GM03348 (cell line): ENCODE measurements at places on chromosomes 7 and 10.
A peak's percentile ranks its signal among the peaks of the same experiment; 100 is the strongest.

DNA sequence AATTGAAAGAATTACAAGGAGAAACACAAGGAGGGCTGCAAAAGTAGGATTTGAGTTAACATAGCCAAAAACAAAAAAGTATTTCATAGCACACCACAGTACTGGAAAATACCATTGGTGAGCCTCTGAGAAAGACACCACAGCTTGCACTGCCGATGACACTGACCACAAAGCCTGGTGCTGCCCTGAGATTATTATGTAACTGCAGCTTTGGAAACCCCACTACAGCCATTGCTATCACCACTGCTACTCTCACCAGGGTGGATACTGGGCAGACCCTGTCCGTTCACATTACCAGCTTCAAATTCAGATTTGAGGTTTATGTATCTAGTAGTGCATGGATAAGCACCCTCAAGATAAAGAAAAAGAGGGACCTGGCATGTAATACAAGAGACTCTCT, 1246.7 kb upstream of the SORCS1 start:
- no peak for DNase-seq

DNA sequence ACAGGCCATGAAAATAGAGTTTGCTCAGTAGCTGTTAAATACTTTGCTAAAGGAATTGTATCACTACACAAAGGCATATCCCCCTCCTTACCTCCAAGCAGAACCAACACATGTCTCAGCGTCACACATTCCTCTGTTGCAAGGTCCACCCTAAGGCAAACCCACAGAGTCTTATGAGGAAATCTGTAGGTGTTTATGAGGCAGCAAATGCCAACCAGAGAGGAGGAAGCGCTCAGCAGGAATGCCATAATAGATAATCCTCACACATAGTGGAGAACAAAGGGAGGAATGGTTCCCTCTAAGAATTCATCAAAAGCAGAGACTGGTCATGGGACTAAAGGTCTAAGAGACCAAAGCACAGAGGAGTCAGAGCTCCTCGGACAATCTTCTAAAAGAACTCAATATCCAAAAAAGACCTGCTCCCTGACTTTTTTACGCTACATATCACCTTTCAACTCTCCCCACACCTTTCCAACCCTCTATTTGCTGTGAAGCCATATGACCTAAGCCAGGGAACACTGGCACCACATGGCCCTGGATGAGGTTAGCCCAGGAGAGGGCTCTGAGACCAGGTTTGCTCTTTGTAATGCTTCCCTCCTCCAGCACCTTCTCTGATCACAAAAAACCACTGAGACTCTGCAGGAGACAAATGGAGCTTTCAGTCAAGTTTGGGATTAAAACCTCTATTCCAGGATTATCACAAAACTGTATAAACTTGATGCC, 7.3 kb downstream of the SLC25A13 start:
- no peak for DNase-seq

DNA sequence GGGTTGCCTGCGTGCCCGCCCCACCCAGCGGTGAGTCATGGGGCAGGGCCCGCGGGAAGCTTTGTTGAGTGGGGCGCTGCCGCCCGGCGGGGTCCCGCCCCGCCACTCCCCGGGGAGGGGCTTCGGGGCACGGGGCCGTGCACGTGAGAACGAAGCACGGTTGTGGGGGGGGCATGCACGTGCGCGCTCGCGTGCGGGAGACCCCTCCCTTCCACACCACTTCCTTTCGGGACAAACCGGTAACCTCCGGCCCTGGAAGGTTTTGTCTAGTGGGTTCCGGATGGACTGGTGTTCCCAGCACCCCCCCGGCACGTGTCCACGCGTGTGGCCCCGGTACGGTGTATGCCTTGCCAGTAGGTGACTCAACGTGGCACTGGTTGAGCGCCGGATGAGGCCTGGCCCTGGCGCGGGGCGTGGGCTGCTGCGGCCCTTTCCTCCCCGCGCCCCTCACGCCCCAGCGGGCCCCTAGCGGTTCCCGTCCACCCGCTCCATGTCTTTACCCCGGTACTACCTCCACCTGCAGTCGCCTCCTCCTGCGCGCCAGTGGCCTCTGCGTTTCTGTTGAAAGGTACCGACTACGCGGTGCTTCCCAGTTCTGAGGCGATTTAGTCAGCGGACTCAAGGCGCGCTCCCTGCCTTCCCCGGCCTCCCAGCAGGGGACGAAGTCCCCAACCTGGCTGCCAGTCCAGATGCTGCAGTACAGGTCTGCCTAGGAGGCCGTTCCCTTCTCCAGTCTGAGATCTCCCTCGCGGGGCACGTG, 3.1 kb downstream of the ADIRF start:
- DNase-seq, result peak; percentile 98

- no peak for DNase-seq
Measured at GRCh38 chr10:60376221-60377041, 13.2 kb downstream of the ANK3 start.

- no peak for DNase-seq
Measured at GRCh38 chr10:78724846-78725245, 343.9 kb upstream of the ZMIZ1 start.

DNA sequence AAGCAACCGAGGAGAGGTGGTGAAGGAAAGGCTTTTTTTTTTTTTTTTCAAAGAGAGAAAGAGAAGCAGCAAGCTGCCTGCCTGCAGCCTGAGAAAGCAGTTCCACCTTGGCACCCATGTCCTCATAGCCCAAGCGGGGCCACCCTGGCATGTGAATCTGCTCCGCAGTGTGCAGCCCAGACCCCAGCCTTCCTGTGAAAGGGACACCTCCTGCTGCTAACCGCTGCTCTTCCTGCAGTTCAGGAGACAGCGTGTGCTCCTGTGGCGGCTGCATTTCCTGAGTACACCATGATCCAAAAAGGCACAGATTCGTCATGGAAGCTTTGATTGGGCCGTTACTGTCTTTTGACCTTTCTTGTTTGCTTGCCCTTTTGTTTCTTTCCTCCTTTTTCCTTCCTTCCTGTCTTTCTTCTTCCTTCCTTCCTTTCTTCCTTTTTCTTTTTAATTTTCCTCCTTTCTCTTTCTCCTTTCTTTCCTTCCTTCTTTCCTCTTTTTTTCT, 38.1 kb downstream of the IKZF1 start:
- DNase-seq, result no peak

- no peak for DNase-seq
Measured at GRCh38 chr10:124319926-124320391, 98.8 kb downstream of the OAT start.

DNA sequence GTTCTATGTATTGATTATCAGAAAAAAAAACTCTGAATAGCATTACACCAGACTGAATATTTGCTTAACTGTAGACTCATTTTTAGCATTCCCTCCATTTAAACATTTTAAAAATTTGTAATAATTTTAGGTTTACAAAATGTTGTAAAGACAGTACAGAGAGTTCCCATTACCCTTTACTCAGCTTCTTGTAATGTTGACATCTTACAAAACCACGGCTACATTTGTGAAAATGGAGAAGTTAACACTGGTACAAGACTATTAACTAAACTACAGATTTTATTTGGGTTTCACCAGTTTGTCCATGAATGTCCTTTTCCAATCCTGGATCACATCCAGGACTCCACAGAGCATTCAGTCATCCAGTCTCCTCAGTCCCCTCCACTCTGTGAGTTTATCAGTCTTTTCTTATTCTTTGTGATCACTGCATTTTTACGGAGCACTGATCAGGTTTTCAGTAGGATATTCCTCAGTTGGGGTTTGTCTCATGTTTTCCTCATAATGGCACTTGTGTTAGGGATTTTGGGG, 130.0 kb upstream of the EEPD1 start:
- no peak for DNase-seq

GRCh38 chr10:93718937-93719725, 16.7 kb upstream of the FRA10AC1 start:
- no peak for DNase-seq

DNA sequence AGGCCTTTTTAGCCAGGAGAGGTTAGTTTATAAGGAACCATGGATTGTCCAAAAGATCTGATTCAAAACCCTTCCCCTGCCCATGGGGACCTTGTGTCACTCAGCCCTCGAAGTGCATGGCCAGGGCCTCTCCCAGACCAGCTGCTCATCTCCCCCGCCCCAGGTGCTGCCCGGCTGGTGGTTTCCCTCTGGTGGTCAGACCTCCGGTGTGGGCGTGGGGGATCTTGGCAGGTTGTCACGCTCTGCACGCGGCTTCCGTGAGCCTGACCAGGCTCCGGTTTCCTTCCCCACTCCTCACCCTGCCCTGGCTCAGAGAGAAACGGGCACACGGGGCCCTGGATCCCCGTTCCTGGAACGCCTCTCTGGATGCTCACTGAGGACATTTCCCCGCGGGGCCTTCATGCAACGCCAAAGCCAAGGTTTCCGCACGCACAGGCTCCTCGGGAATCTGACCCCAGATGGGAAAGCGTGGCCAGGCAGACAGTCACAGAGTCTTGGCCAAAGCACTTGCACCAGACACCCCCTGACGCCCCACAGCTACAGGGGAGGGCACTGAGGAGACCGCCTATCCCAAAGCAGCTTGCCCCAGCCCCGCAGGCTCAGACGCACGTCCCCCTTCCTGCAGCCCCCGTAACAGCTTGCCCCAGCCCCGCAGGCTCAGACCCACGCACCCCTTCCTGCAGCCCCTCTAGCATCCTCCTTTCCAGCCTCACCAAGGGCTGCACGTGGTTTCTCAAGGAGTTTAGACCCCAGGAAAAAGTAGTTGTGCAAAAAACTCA, 7.8 kb upstream of the DIP2C start:
- no peak for DNase-seq

DNA sequence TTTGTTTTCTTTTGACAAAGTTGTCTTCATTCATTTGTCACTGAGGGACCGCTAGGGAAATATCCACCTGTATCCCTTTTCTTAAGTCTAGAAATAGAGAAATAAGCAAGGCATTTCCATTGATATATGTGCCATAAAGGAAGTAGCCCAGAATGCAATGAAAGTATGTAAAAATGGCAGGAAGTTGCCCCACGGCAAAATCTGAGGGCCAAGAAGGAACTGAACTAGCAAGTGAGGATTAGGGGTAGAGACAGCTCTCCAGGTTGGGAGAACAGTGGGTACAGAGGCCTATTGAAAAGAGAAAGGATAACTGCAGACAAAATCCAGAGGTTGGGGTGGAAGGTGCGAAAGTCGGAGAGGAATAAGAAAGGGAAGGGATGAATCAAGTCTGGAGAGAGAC, 56.6 kb upstream of the TOMM7 start:
- DNase-seq, result no peak

GRCh38 chr7:36810489-36810888, 86.2 kb upstream of the AOAH start:
- DNase-seq, result no peak

- peak; percentile 77 for DNase-seq
Measured at GRCh38 chr10:69802424-69803161, 887 bp downstream of the COL13A1 start.

DNA sequence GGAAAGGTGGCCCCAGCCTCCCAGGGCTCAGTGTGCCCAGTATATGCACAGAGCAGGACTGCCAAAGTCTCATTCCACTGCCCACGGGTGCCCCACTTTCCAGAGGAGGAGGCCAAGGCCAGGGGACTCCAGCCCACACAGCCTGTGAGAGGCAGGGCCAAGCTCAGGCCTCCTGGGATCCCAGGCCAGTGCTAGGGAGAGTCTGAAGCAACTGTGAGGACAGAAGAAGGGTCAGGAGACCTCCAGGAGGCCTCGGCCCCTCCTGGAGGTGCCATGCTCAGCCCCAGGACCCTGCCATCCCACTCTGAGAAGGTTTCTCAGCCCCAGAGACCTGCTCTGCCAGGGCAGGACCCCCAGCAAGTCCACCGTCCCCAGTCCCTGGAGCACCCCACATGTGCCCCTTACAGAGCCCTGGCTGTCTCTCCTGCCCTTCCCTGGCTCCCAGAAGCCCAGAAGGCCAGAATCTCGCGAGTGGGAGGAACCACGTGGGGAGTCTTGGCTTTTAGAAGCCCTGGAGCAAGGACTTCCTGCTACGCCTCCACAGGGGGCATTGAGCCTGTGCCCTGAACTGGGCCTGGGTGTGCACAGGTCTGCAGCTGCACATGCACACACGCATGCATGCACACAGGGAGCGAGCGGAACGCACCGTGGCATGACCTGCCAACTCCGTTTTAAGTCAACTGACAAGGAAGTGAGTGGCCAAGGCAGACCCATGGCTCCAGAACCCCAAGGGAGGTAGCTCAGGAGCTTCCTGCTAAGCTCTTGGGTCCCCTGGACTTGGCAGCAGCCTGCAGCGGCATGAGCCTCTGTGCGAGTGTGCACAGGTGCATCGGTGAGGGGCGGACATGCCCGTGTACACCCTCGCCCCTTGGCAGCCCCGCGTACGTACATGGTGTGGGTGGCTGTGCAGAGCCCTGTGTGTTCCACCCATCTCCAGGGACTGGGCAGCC, 33.6 kb downstream of the ZCCHC24 start:
- no peak for DNase-seq

- DNase-seq, result no peak
Measured at GRCh38 chr7:32044739-32045138, 25.5 kb downstream of the PDE1C start.

GRCh38 chr7:76303202-76304147, 1.0 kb downstream of the HSPB1 start:
- DNase-seq, result peak; percentile 94

DNA sequence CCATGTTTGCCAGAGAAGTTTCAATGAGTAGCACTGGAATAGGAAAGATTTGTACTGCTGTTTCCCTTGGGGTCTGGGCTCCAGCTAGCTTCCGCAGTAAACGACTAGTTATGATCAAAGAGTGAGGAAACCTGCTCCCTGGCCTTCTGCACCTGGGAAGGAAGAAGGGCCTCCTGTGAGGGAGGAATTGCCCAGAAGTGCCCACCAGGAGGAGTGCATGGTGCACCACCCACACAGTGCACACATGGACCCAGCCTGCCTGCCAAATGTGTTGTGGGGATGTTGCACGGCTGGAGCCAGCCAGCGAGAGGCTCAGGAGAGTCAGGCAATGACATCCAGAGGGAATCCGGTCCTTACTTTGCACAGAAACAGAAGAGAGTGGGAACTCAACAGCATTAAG, 27.0 kb upstream of the FAM107B start:
- DNase-seq, result no peak

- no peak for DNase-seq
Measured at GRCh38 chr7:158023157-158023556, 564.5 kb downstream of the PTPRN2 start.

GRCh38 chr10:80421050-80421706, 12.8 kb downstream of the PRXL2A start:
- no peak for DNase-seq

DNA sequence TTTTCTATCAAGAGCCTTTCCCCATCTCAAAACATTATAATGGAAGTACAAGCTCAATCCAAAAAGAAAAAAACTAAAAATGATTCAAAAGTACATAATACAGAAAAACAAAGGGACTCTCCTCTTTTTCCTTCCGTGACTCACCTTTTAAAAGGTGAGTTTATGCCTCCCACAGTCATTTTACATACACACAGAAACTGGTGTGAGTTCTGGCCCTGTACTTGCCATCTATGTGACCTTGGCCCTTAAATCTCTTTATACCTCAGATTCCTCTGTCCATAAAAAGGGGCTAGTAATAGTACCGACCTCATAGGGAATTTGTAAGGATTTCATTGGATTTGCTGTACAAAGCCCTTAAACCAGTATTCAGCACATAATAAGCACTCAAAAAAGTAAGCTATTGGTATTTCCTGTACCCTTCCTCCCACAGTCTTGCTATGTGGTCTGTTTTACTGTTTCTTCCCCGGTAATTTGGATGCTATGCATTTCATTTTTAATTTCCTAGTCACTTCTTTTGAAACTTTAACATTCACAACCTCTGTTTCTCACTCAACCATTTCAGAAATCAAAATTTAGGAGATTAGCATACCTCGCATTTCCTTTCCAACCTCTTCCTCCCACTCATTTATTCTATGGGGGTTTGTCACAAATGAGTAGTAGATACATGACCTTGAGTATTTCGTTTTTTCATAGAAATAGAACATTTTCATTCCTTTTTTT, 39.0 kb downstream of the STK17A start:
- DNase-seq, result peak; percentile 42

- DNase-seq, result peak; percentile 54
Measured at GRCh38 chr10:14838582-14839304, 637 bp downstream of the HSPA14 start.

GRCh38 chr10:32318476-32318896, 28.5 kb downstream of the EPC1 start:
- DNase-seq, result peak; percentile 21
